ENCODE measurements at places on chromosomes 7 and 10.
A peak's percentile ranks its signal among the peaks of the same experiment; 100 is the strongest.

- peak; percentile 35 for DNase-seq
Observed at GRCh38 chr7:100435401-100436304, 644 bp downstream of the PPP1R35 start.

DNA sequence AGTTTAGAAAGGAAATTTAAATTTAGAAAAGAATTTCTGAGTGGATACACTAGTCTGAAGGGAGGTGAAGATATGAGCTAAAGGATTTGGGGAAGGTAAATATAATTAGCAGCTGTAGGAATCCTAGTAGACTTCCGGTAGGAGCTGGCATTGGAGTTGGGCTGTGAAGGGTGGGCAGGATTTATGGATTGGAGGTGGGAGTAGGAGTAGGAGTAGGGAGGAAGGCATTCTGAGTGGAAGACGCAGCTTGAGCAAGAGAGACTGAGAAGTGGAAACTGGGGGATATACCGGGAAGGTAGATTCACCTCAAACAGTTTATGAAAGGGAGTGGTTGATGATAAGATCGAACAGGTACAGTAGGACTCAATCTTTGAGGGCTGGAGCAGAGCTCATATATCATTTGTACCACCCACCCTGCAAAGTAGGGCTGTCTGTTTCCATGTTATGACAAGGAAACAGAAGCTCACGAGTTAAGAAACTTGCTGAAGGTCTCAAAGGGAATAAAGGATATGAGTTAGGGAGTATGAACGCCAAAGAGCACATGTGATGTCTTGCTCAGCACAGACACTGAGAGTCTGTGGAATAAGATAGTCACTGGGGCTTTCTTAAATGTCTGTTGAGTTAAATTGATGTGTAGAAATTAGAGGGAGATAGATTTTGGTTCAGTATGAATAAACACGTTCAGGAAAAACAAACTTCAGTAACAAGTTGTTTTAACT, 81.6 kb downstream of the RPS24 start:
- no peak for DNase-seq

DNA sequence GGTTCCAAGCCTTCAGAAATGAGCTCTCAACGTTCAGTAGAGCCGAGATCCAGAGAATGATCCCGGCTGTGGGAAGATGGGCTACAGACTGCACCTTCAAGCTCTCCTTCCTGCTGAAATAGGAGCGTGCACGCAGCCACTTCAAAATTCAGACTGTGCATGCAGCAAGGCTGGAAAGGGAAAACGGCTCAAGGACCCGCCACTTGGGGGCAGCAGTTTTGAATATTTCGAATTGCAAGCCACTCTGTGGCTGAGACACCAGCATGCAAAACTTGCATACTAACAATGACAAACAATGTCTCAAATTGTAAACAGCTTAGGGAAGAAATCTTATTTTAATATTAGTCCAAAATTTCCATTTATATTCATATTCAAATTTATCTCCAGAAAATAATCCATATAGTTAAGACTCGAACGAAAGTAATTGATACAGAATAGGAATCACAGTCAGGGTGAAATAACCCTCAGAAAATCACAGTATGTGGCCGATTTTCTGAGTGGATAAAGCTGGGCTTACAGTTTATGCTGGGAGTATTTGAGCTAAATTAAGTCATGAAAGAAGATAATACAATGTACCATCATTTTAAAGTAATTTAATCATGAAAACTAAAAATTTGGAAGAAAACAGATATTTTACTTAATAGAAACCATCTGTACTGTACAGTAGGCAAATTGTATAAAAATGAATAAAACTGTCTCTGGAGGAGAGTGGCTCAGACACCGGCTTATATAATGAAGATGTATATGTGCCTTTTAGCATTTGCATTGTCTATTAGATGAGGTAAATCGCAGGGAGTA, 137.9 kb upstream of the MKI67 start:
- DNase-seq = peak; percentile 2

GRCh38 chr10:61890881-61891409, 10.6 kb upstream of the ARID5B start:
- DNase-seq = no peak

GRCh38 chr10:124155781-124156435, 62.5 kb upstream of the CHST15 start:
- DNase-seq = no peak

DNA sequence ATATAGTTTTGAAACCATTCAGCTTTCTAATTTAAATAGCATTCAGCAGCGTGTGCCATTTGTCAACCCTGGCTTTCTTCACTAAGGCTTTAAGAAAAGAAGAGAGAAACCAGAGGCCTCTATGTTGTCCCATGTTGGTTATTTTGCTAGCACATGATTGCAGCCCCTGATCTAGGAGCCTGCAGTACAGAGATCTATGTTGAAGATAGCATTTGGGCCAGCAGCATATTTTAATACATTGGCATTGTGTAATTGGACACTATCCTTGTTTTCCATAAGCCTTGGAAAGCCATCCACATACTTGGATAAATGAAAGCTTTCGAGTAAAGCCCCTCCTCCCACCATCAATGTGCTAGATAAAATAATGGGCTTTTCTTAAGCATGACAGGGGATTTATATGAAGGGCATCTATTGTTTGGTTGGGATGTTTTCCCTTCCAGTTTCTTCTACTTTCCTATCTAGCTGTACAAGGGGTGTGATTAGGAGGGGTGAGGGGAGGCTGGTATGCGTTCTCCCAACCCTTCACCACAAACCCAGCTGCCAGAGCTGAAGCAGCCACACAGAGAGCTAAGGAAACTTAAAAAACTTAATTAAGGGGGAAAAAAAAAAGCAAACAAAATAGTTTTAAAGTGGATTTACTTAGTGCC, 23.1 kb upstream of the SDHAF3 start:
- no peak for DNase-seq
